C1 segment of cervical spinal cord (tissue), 14 donors: ENCODE measurements at places on chromosomes 2 and 18.

DNA sequence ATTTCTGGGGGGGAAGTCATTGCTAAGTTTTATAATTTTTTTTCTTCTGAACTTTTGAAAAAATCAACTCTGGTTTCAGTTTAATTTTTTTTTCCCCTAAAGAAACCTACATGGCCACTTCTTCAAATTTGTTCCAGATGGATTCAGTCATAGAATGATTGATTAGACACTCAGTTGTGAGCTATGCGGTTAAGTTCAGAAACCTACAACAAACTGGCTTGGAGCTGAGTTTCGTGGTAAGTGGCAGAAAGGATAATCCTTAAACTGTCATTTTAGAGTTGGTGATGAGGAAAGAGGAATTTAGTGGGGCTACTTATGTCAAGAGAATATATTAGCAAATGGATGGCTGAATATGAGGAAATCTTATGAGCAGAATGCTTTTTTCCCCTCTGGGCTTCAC is 23.7 kb downstream of the EFEMP1 start:
- DNase-seq, result no peak

DNA sequence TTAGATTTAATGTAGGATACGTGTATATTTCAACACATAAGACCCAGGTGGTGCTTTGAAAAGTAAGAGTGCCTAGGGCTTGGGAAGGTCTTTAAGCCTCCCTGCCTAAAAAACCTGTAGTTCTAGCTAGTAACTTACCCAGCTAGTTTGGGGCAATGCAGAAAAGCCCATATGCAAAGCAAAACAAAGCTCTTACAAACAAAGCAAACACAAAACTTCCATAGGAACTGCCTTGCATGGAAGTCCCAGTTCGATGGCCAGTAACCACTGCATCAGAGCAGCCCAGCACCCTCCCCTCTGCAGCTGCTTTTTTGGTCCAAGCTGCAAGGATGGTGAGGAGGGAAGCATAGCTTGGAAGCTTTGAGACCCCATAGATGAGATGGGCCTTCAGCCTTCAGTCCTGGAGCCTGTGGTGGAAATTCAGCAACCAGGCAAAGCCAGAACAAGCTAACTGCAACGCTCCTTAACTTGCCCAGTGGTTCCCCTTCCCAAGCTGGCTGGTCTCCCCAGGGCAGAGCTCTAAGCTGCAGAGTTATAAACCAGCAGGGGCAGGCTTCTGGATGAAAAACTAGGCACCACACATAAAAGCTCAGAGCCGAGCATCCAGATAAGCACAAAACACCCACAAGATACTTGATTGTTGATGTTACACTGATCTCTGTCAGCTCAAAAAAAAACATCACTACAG is 16.2 kb downstream of the C2orf76 start:
- no peak for DNase-seq

- DNase-seq, result no peak
Observed at GRCh38 chr2:237139123-237139675, 53.5 kb downstream of the COPS8 start.

- DNase-seq, result no peak
Observed at GRCh38 chr18:57982372-57983021, 61.5 kb upstream of the NEDD4L start.

DNA sequence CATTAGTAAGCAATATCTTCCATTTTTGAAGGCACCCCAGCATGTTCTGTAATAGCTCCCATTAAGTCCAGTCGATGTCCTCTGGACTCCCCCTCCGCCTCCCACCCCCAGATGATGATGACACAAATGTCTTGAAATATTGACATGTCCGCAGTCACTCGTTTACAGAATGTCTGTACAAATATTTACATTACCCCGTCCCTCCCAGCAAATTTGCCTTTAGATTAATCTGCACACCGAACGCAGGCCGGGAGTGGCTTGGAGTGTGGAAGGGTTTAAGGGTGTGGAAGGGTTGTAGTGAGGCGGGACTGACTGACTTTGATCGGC is 853 bp upstream of the OSBPL6 start:
- no peak for DNase-seq

DNA sequence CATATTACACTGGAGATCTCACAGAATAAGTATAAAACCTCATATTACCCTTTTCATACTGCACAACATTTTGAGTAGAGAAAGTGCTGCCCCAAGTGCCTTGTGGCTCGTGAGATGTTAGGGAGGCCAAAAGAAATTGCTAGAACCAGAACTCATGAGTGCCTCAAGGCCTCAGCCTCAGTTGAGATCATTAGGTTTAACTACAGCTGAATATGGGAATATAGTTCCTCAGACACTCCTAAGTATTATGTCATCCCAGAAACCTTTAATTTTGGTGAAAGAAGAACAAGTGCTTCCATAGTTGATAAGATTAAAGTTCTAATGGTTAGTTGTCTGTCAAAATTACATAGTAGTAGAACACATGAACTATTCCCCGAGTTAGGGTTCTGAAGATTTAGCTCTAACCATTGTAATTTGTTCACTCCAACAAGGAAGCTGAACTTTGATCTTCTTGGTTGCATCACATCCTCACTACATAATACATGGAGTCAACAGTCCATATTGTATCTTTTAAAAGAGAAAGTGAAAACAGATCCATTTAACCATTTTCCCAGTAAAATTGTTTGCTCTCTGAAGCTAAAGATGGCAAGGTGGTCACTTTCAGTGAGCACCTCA is 9.6 kb upstream of the AQP4 start:
- no peak for DNase-seq
